NCI-H446 treated with DMSO at 0.1 percent for 48 hours (cell line): ENCODE measurements at places on chromosomes 11 and 22.

- no peak for DNase-seq
These were observed 281.0 kb upstream of the C11orf87 start for GRCh38 chr11:109140857-109141515.

DNA sequence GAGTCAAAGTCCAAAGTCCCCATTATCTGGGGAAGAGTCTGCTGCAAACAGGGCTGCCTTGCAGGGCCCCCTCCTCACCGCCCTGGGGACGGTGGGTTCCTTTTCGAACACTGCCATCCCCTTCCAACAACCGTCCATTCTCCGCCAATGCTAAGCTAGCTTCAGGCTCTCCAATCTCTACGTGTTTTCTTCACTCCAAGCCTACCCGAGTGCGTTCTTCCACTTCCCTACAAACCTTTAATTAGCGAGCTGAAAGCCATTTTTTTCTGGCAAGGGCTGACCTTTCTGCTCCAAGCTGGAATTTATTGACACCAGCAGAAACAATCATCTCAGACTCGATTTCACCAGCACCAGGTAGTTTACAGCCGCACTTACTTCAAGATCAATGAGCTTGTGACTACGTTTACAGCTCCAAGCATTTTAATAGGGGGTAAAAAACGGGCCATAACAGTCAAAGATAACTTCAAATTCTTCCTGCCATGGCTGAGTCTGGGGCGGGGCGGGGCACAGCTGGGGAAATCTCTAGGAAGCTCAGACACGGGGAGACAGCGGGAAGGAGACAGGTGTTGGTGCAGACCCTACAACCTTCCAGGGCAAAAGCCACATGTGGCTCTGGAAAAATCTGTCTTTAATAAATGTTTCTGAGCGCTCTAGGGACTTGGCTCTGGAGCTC is 82.2 kb downstream of the PHF21B start:
- DNase-seq: no peak

GRCh38 chr11:17775035-17775348 is 40.4 kb downstream of the KCNC1 start:
- no peak for DNase-seq

DNA sequence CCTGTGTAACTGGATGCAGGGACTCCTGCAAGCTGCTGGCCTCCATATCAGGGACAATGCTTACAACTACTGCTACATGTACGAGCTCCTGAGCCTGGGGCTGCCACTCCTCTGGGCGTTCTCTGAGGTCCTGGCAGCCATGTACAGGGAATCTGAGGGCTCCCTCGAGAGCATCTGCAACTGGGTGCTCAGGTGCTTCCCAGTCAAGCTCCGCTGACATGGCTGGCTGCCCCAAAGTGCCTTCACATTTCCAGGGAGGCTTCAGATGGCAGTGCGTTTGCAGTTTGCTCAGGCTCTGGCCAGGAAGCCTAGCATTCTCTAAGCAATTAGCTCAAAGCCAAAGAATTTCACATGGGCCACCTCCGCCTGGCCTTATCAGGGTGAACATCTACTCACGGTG is 117.4 kb upstream of the PARVA start:
- no peak for DNase-seq

DNA sequence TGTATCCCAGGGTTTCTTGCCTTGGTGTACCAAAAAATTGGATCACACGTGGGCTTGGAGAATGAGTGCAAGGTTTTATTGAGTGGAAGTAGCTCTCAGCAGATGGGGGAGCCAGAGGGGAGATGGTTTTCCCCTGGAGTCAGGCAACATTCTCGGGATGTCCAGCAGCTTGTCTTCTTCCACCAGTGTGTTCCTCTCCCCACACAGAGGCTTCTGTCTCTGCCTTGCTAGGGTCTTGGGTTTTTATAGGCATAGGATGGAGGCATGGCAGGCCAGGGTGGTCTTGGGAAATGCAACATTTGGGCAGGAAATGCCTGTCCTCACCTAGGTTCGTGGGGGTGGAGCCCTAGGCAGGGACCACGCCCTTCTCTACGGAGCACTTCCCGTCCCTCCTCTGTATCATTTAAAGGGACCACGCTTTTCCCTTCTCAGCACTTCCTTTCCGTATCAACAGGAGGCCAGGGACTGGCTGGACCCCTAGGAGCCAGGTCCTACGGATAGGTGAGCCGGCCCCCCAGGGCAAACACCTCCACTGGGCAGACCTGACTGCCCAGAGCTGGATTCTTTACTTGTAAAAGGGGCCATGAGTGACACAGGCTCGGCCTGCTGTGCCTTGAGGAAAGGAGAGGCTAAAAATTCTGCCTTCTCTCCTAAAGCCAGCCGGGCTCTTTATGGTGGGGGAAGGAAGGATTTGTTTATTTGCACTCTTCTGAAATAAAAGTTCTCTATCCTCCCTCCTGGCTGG is 55.3 kb upstream of the CCDC188 start:
- no peak for DNase-seq

DNA sequence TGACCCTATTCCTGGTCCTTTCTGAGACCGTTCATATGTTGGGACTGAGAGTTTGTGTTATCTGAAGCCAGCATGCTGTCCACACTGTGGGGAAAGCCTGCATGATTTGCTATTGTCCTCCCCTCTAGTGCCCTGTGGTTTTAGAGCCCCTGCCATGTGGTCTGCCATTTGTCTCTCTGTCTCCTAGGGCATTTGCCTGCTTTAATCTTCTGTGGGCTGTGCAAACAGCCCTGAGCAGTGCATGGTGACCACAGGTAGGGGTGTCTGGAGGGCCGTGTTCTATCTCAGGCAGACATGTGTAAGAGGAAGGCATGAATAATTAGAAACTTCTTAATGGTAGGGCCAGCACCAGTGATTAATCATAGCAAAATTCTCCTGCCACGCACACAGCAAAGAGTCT is 23.0 kb downstream of the AMPD3 start:
- DNase-seq: no peak

GRCh38 chr11:73553266-73553665 is 44.6 kb downstream of the FAM168A start:
- no peak for DNase-seq

GRCh38 chr22:43515902-43516301 is 104.1 kb downstream of the MPPED1 start:
- no peak for DNase-seq

GRCh38 chr11:19660076-19660475 is 52.6 kb upstream of the NAV2 start:
- DNase-seq: no peak

- DNase-seq: peak; percentile 81
These were observed 192.0 kb downstream of the BUD13 start for GRCh38 chr11:116580799-116581198.

DNA sequence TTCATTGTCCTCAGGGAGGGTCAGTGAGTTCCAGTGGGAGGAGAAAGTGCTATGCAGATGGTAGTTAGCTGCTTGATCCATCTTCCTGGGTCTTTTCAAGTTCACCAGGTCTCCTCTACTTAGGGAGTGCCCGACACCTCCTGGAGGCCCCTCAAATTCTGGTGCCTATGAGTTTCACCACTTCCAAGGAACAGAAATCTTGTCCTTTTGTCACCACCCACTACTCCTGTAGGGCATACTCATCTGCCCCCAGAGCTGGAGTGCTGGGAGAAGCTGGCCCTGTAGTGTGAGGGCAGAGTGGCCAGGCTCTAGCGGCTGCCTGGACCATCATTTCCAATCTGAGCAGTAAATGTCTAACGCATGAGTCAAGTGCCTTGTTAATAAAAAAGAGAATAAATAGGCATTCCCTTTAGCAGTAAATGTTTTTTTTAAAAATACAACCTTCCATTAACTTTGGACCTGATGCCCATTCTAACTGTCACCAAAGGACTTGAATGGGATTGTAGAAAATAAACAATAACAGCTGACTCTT is 12.5 kb downstream of the IRAG1 start:
- DNase-seq: no peak

- no peak for DNase-seq
These were observed 4.5 kb upstream of the CREB3L1 start for GRCh38 chr11:46272816-46273427.

- DNase-seq: no peak
These were observed 1342.3 kb downstream of the TBC1D22A start for GRCh38 chr22:48104766-48105165.

GRCh38 chr11:10655943-10656576 is 37.5 kb downstream of the IRAG1 start:
- DNase-seq: no peak

GRCh38 chr22:19644314-19645223 is 69.7 kb upstream of the SEPTIN5 start:
- DNase-seq: no peak
